HTR-8/SVneo (cell line): ENCODE measurements at places on chromosomes 11 and 22.

DNA sequence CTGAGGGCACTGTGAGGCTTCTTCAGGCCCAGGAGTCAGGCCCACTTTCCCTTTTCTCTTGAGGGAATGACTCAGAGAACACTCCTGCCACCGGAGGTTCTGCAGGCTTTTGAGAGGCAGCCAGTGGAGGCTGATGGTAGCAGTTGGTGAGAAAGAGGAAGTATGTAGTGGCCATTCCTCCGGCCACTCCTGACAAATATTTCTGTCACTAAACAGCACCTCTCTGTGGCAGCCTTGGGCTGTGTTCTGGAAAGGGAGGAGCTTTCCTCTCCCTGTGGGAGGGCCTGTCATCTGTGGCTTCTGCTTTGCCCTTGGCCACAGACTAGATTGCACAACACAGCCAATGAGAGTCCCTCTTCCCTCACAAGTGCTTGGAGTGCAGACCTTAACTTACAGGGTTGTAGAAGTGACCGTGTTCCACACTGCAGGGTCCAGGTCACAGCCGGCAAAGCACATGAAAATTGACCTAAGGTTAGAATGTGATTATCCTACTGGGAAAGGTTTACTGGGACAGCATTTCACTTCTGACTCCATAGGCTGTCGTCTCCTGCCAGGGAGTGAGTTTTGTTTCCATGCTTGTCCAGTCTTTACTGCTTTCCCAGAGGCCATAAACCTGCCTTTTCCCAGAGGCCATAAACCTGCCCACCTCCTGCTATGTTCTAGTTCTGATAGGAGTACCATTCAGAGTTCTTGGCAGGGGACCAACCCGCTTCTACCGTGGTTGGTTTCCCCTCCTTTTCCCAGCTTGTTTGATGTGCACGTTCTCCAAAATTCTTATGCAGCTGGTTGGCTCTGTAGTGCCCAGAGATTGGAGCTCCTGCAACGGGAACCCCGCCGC, 33.3 kb downstream of the MARK2 start:
- peak; percentile 87 for DNase-seq

- no peak for DNase-seq
Observed at GRCh38 chr22:17381192-17381913, 12.1 kb downstream of the CECR2 start.

DNA sequence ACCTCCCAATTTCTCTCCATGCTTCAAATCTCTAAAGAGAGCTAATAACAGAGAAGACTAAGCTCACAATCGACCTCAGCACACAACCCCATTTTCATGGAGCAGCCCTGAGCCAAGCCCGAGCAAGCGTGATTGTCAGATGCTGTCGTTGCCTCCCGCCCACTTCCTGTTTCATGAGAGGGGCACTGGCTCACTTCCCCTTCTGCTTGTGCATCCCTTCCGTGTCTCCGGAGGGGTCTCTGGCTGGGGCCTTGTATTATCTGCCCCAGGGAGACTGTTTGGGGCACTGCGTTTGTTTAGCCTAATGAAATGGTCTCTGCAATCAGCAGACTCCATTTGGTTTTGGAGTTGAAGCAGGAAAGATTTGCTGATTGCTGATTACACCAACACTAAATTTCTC, 181.3 kb upstream of the SEZ6L start:
- no peak for DNase-seq

- DNase-seq: no peak
Observed at GRCh38 chr22:46754826-46755225, 7.6 kb upstream of the TBC1D22A start.

- DNase-seq: no peak
Observed at GRCh38 chr22:30116362-30117117, 36.3 kb downstream of the HORMAD2 start.
